Upper lobe of left lung (tissue), 6 donors: ENCODE measurements at places on chromosomes 2 and 18. TPM values are rescaled to one million over a fixed set of nuclear protein-coding genes. Genes with fewer than 3 reads are reported as not detected.

- no peaks in the 10 kb centered on the region for H3K27me3 ChIP-seq
- no peaks in the 10 kb centered on the region for H3K4me1 ChIP-seq
- H3K27ac ChIP-seq: no peak overlapping the region
- no peak overlapping the region for H3K4me3 ChIP-seq
Measured at GRCh38 chr2:32446369-32446768, 89.5 kb downstream of the BIRC6 start.

Gene CSRNP3
- total RNA-seq: 1.0 TPM

- no peak for DNase-seq
- H3K27me3 ChIP-seq: no peaks in the 10 kb centered on the region
- no peaks in the 10 kb centered on the region for H3K4me1 ChIP-seq
- no peak overlapping the region for H3K4me3 ChIP-seq
- no peak overlapping the region for H3K27ac ChIP-seq
Measured at GRCh38 chr2:172919732-172920131, 155.9 kb upstream of the MAP3K20 start.

Gene KLHL14
- total RNA-seq: not detected

Gene BZW1
- 180 TPM for total RNA-seq

Gene EMX1
- total RNA-seq: not detected

Gene CCDC102B
- 6.2 TPM for total RNA-seq

GRCh38 chr2:168670478-168670877, 132.0 kb upstream of the NOSTRIN start:
- H3K27ac ChIP-seq: no peak overlapping the region
- no peaks in the 10 kb centered on the region for H3K36me3 ChIP-seq
- H3K4me1 ChIP-seq: no peaks in the 10 kb centered on the region
- H3K4me3 ChIP-seq: no peak overlapping the region
- no peaks in the 10 kb centered on the region for H3K27me3 ChIP-seq

GRCh38 chr2:98385050-98385699, 38.9 kb downstream of the CNGA3 start:
- no peaks in the 10 kb centered on the region for H3K27me3 ChIP-seq
- no peaks in the 10 kb centered on the region for H3K36me3 ChIP-seq
- no peak overlapping the region for H3K4me3 ChIP-seq
- peak; percentile 79 for DNase-seq
- no peaks in the 10 kb centered on the region for H3K4me1 ChIP-seq

Gene SIGLEC15
- total RNA-seq: 0.52 TPM

DNA sequence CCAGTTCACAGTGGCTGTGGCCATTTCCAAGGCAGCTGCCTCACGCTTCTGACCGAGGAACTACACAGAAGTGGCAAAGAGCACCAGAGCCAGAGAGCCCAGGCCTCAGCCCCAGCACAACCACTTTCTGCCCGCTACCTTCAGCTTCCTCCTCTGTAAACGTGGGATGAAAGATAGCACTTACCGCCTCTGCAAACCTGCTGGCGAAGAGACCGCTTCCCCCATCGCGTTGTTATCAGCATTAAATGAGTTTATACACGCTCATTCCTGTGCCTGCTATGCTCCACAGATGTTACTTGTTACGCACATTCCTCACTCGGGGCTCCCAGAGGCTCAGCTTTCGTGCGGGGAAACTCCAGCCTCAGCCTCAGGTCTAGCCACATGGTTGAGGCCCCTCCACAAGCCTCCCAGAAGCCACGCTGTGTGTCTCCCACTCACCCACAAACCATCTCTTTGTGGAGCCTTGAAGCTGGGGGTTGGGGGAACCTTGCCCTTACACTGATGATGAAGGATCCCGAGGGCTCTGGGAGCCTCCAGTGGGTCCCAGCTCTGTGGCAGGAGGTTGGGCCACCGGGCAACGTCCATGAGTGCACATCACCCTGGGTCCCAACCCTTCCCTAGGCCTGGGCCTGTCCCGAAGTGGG, 63.3 kb upstream of the SMAD7 start:
- H3K4me3 ChIP-seq: no peak overlapping the region
- no peaks in the 10 kb centered on the region for H3K27me3 ChIP-seq
- H3K4me1 ChIP-seq: no peaks in the 10 kb centered on the region
- H3K27ac ChIP-seq: no peak overlapping the region
- H3K36me3 ChIP-seq: no peaks in the 10 kb centered on the region

Gene SULT1C2
- 7.4 TPM for total RNA-seq

Gene LCT
- total RNA-seq: not detected

- peaks cover 49% of the 10 kb centered on the region for H3K4me1 ChIP-seq
- H3K27me3 ChIP-seq: no peaks in the 10 kb centered on the region
- no peak overlapping the region for H3K4me3 ChIP-seq
- no peaks in the 10 kb centered on the region for H3K36me3 ChIP-seq
- no peak for DNase-seq
- H3K27ac ChIP-seq: no peak overlapping the region
Measured at GRCh38 chr2:73979686-73980085, 5.0 kb upstream of the TET3 start.

GRCh38 chr2:134411279-134411827, 157.5 kb downstream of the MGAT5 start:
- peaks cover 6% of the 10 kb centered on the region for H3K36me3 ChIP-seq
- H3K4me3 ChIP-seq: no peak overlapping the region
- DNase-seq: peak; percentile 19

GRCh38 chr2:156294945-156295580, 37.5 kb downstream of the NR4A2 start:
- H3K27ac ChIP-seq: no peak overlapping the region
- H3K4me1 ChIP-seq: no peaks in the 10 kb centered on the region
- no peak for DNase-seq
- no peak overlapping the region for H3K4me3 ChIP-seq
- no peaks in the 10 kb centered on the region for H3K27me3 ChIP-seq

Gene TLX2
- total RNA-seq: 2.6 TPM

Gene EIF2AK2
- 42.3 TPM for total RNA-seq

- no peaks in the 10 kb centered on the region for H3K4me1 ChIP-seq
- H3K36me3 ChIP-seq: no peaks in the 10 kb centered on the region
- no peak overlapping the region for H3K4me3 ChIP-seq
Measured at GRCh38 chr18:52220062-52220591, 119.9 kb upstream of the DCC start.

GRCh38 chr18:57976230-57976773, 67.7 kb upstream of the NEDD4L start:
- DNase-seq: no peak
- peaks cover 23% of the 10 kb centered on the region for H3K4me1 ChIP-seq
- H3K27ac ChIP-seq: peak overlapping the region; percentile 64
- no peaks in the 10 kb centered on the region for H3K27me3 ChIP-seq
- no peaks in the 10 kb centered on the region for H3K36me3 ChIP-seq

Gene CENPA
- total RNA-seq: 0.76 TPM

Gene GKN1
- total RNA-seq: not detected

DNA sequence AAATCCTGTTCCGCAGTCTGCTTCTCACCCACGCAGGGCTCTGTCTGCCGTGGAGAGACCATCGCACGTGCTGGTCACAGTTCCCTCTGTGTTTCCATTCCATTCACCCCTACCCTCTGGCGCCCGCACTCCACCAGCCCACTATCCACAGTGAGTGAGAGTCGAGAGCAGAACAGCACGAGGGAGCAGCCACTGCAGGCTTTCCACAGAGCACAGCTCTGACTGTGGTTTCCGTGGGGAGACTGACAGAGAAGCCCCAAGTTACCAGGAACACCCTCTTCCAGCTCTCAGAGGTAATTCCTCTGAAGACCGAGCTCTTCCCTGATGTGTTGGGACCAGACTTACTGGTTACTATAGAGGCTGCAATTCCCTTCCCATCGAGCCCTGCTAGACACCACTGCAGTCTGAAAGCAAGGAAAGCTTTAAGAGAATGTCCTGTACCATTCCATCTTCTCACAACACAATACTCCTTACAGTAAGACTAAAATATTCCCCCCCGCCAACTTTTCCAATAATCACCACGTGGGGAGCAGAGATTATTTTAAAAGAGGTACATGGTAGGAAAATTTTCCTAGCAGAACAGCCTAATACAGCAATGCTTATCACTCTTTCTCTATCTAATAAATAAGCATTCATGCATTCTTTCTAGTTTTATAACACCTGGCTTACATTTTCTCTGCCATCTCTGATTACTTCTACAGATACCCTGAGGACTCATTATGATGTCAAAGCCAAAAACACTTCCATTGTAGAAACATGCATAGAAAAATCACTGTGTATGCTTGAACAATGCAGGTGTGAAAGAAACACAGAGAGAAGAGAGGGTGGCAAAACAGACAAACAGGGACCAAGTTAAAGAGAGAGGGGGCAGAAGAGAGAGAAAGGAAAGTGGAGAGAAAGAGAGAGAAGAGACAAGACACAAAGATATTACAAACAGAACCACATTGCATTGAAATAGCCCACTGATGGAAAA, 4.7 kb downstream of the MYT1L start:
- no peaks in the 10 kb centered on the region for H3K36me3 ChIP-seq
- no peaks in the 10 kb centered on the region for H3K27me3 ChIP-seq
- no peak overlapping the region for H3K4me3 ChIP-seq
- no peaks in the 10 kb centered on the region for H3K4me1 ChIP-seq
- no peak overlapping the region for H3K27ac ChIP-seq

DNA sequence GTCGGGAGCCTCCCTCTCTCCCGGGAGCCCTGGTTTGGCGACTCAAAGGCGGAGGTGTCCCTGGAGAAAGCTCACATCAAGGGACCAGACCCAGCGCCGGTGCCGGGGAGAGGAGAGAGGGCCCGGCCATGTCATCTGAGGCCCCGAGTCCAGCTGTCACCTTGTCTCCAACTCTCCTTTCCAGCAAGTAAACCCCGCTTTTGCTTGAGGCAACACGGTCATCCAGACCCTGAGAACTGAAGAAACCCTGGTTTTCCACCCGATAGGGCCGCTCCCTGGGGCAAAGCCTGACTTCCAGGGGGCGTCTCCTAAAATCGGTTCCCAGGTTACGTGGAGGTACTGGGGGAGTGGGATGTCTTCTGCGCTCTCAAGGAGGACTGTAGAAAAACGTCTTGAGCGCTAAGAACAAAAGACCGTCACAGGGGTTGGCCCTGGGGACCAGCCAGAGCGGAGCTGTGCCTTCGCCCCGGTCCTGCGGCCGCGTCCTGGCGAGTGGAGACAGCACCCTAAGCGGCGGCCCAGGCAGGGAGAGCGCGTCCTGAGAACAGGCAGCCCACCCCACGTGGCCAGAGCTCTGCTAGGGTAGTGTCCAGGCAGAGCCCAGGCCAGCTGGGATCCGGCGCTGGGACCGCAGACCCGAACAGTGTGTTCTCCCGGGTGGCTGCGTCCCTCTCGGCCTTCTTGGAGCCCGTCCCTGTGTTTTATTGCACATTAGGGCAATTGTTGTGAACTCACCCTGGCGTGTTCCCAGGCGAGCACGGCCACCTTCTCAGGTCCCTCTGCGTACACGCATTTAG, 55.7 kb downstream of the TMEM18 start:
- peak; percentile 17 for DNase-seq
- H3K4me3 ChIP-seq: no peak overlapping the region
- no peak overlapping the region for H3K27ac ChIP-seq
- no peaks in the 10 kb centered on the region for H3K27me3 ChIP-seq
- H3K36me3 ChIP-seq: no peaks in the 10 kb centered on the region
- H3K4me1 ChIP-seq: no peaks in the 10 kb centered on the region

DNA sequence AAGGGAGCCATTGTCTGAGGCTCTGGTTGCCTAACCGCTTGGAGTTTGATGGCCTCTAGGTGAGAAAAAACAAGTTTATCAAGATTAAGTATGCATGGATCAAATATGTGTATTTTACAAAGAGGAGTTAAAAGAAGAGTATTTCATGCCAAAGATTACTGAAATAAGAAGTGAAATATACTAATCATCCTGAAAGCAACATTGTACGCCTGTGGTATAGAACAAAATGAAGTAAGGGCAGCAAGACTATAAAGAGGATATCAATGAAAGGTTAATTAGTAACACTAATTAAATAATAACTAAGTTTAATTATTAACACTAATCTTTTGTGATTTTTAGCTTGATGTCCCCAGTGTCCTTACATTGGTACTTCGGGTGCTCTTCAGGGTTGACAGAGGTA, 276.7 kb downstream of the CALCRL start:
- DNase-seq: no peak
- H3K27me3 ChIP-seq: no peaks in the 10 kb centered on the region
- peaks cover 4% of the 10 kb centered on the region for H3K4me1 ChIP-seq
- H3K4me3 ChIP-seq: no peak overlapping the region

DNA sequence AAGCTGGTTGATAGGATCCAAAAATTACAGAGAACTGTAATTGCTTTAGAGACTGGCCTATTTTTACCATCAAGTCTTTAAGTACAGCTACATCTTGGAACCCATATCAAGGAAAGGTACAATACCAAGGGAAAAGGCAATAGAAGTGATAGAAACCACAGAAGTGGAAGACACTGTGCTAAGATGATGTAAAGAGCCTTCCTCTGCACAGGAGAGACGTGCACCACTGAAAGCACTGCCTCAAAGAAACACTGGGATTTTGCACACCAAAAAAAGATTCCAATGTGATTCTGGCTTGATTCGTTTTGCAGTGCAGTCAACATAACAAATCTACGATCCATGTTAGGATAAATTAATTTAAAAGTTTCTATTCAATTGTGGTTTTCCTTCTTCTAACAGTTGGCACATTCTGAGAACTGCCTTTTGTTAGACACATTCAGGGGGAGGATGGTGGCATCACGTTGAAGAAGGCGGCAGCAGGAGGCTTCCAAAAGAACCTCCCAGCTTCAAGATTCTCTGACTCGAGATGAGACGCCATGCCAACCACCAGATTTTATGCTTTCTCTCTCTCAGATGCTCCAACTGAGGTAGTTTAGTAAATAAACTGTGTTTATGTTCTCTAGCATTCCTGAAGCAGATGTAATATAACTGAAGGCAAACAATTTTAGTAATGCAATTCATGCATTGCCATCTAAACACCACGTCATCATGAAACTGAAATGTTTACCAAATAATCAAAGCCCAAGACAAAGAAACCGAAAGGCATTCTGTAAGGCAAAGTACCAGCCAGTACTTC, 102.9 kb downstream of the BCL2 start:
- no peaks in the 10 kb centered on the region for H3K36me3 ChIP-seq
- H3K4me3 ChIP-seq: no peak overlapping the region
- no peak overlapping the region for H3K27ac ChIP-seq
- no peaks in the 10 kb centered on the region for H3K4me1 ChIP-seq
- DNase-seq: no peak

GRCh38 chr2:239278361-239278760, 122.5 kb downstream of the HDAC4 start:
- H3K27me3 ChIP-seq: no peaks in the 10 kb centered on the region
- no peak overlapping the region for H3K4me3 ChIP-seq
- H3K36me3 ChIP-seq: no peaks in the 10 kb centered on the region

Gene CHRNA1
- total RNA-seq: not detected

- H3K27ac ChIP-seq: no peak overlapping the region
- H3K36me3 ChIP-seq: no peaks in the 10 kb centered on the region
- no peaks in the 10 kb centered on the region for H3K27me3 ChIP-seq
Measured at GRCh38 chr2:201909961-201910361, 103.6 kb downstream of the CDK15 start.

Gene PLGLB2
- total RNA-seq: 0.26 TPM

GRCh38 chr2:190697421-190697820, 48.5 kb downstream of the NAB1 start:
- H3K4me1 ChIP-seq: no peaks in the 10 kb centered on the region
- H3K4me3 ChIP-seq: no peak overlapping the region
- no peak overlapping the region for H3K27ac ChIP-seq
- no peaks in the 10 kb centered on the region for H3K27me3 ChIP-seq

Gene SNED1
- total RNA-seq: 189 TPM

- no peak overlapping the region for H3K4me3 ChIP-seq
- peaks cover 9% of the 10 kb centered on the region for H3K4me1 ChIP-seq
- H3K36me3 ChIP-seq: no peaks in the 10 kb centered on the region
- H3K27ac ChIP-seq: no peak overlapping the region
- no peaks in the 10 kb centered on the region for H3K27me3 ChIP-seq
Measured at GRCh38 chr2:86631846-86632485, 8.3 kb upstream of the RNF103 start.
